Activated naive CD4-positive, alpha-beta T cell treated with Interleukin-2 at 50 U/mL for 16 hours (primary cell): ENCODE measurements at places on chromosomes 1 and 21.

- DNase-seq: no peak
These were observed 22.5 kb downstream of the EFCAB7 start for GRCh38 chr1:63545780-63546179.

DNA sequence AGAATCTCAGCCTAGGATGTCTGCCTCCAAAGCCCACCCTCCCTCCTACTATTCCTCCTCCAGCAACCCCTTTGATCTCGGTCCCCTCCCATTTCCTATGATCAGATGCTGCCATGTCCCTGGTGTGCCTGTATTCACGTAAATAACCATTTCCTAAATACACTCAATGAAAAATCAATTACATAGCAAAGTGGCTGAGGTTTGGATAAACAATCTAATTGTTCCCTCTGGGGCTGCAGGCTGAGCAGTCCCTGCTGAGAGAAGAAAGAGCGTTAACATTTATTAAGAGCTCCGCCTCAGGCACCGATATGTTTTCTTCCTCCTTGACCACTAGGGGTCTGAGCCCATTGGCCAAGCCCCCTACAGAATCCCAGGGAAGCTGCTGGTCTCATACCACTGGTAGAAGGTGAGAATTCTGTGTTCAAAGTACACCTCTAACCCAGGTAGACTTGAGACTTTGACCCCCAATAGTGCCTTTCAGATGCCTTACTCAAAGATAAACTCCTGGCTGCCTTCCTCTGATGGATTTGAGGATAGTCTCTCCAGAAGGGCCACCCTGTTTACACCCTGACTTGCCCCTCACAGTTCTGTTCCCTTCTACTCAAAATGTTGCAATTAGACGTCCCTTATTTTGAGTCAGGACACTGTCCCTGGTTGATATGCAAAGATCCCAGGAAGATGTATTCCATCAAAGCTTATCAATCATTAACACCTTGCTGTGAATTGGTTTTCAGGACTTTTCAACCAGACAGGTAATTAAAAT lies 33.9 kb upstream of the CAMK1G start:
- DNase-seq: no peak

- DNase-seq: no peak
These were observed 73.4 kb downstream of the NTMT2 start for GRCh38 chr1:170219163-170219562.

DNA sequence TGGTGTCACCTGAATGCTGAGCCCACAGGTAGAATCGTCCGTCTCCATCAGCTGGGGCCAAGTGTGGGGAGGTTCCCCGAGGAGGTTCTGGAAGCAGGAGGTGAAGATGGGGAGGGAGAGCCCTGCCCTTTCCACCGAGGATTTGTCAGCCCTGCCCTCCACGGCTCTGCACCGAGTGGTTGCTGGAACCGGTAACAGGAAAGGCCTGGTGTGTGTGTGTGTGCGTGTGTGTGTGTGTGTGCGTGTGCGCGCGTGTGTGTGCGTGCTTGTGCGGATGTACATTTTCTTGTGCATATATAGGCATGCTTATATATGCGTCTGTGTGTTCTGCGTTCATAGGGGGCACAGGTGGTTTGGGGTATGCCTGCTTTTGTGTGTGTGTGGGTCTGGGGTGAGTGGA lies 3.5 kb downstream of the NBL1 start:
- DNase-seq: no peak

DNA sequence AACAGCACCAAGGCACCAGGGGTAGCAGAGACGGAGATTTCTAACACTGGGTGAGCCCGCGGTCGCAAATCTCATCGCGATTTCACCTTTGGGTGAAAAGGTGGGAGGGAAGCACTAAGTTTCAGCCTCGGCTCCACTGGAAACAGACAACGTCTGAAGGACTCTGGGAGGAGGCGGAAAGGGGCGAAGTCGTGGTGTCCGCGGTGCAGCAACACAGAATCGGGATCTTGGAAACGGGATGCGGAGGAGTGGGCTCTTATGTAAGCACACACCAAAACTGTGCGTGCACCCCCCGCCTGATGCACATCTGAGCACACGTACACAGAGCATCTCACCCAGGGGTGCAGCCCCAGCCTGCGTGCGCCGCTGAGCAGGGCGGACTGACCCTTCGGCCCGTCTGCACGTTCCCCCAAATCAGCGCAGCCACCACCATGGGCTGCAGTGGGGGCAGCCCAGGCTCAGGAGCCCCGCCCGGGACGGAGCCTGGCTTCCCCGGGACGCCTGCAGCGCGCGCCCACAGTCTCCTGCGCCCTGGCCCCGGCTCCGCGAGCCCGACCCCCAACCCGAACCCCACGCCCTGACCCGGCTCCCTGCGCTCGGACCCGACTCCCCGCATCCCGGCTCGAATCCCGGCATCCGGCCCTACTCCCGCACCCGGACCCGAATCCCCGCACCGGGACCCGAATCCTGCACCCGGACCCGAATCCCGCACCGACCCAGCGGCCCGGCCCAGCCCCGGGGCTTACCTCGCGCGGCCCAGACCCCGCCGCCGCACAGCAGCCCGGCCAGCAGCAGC lies 670 bp downstream of the CLSTN1 start:
- peak; percentile 41 for DNase-seq

DNA sequence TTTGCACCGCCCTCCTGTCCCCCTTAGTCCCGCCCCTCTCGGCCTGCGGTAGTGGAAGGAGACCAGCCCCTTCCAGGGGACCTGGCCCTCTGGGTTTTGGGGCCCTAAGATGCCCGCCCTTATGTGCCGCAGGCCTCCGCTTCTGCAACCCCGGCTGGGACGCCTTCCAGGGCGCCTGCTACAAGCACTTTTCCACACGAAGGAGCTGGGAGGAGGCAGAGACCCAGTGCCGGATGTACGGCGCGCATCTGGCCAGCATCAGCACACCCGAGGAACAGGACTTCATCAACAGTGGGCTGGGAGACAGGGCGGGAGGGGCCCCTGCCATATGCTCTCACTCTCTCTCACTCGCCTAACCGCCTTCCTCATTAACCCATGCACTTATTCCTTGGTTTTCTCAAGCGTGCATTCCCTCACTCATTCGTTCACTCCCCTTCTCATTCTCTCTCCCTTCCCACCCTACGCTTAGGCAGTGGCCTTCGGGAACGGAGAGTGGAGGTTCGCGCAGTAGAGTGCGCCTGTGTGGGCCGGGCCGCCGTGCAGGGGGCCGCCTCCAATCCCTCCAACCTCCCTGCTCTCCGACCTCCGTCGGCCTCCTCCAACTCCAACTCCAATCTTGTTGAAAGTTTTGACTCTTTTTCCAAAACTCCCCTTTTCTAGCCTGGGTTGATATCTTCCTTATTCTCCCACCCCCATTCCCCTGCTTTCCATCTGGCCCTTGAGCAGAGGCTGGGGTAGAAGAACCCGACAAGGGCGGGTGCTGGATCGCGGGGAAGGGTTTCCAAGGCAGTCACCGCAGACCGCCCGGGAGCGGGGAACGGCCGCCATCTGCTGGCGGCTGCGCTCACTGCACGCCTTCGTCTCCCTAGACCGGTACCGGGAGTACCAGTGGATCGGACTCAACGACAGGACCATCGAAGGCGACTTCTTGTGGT lies 15.2 kb downstream of the BCAN start:
- DNase-seq: peak; percentile 79

GRCh38 chr1:203796236-203796605 lies 798 bp downstream of the ZBED6 start:
- DNase-seq: peak; percentile 34

DNA sequence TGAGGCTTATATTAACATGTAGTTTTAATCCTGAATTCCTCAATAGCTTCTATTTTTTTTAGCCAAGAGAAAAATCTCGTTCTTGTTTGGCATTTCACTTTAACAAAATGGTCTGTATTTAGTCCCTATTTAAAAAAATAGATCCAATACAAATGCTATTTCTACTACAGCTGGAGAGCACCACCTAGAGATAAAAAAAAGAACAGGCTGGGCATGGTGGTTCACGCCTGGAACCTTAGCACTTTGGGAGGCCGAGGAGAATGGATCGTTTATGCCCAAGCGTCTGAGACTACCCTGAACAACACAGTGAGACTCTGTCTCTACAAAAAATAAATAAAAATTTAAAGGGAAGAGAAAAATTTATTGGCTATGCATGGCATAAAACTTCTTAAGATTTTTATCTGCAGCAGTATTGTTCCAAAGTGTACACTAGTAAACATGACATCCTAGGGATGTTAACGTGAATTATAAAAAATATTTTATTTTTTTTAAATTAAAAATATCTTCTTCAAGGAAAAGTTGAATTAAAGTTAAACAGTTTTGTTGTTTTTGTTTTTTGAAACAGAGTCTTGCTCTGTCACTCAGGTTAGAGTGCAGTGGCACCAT lies 4.4 kb downstream of the ST7L start:
- no peak for DNase-seq

DNA sequence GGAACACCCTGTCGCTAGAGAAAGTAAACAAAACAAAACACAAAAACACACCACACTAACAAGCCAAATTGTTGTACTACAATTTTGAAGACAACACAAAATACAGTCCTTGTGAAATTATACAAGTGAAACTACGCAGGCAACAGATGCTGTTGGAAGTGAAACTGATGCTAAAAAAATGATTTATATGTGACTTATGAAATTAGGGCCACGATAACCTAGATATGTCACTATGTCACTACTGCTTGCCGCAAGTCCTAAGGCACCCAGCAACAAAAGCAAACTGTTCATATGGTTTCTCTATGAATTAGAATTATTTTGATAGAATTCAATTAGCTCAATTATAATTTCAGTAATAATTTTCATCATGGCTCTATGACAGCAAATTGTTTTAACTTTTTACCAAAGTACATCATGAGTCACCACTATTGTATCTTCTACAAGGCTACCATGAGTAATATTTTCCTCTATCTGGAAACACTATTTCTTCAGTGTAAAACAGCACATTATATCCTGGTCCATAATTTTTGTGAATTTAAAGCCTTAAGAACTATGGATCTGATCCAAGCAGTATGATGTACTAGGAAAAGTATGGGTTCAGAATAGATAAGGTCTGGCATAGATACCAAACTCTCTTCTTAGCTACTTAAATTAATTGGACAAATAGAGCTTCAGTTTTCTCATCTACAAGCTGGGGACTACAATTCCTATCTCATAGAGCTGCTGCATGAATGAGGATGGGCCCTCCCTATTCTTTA lies 216.3 kb downstream of the COL11A1 start:
- no peak for DNase-seq

GRCh38 chr1:203268901-203269653 lies 36.2 kb upstream of the BTG2 start:
- DNase-seq: no peak

DNA sequence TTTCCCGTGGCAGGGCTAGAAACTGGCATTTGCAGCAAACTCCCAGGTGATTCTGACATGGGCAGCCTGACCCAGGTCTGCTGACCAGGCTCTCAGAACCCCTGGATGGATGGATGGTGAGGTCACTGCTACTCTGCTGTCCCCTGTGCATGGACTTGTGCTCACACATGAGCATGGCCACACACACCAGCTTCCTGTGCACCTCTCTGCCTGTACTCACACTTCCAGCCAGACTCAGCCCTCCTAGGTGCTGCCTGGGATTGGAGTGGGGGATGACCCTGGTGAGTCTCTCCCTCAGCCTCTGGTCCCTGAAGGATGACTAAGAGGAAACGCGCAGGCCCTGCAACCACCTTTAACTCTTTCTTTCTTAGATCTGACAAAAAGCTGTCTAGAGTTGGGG lies 361.1 kb downstream of the HHAT start:
- no peak for DNase-seq

DNA sequence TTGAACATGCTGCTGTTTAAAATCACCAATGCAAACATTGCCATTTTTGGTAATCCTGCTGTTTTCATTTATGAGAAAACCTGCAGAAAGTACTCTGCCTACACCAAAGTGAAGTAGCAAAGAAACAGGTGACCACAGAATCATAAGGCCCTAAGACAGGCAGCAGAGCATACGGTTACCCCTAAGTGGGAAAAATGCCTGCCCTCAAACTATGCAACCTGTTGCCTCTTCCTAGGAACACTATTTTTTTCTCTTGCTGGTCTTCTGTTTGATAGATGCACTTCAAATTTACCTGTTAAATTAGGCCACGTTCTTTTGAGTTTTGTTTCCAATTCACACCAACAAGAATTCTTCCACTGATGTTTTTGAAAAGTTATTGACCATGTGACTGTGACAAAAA lies 89.5 kb upstream of the RAB4A start:
- no peak for DNase-seq

DNA sequence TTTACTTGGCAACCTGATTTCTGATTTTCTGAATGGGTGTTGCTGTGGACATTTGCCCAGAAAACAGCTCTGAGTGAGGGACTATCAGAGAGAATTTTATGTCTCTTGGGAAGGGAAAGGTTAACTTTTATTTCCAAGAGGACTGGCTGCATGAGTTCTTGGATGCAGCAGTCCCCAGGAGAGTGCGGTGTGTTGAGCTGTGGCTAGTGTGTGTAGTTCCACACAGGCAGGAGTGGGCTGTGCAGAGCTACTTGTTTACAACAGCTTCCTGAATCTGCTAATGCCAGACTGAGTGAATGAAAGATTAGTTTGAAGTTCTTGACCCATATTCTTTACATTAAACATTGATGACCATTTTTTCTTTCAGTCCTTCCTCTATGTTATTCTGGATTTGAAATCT lies 41.0 kb upstream of the APOBEC4 start:
- DNase-seq: no peak

DNA sequence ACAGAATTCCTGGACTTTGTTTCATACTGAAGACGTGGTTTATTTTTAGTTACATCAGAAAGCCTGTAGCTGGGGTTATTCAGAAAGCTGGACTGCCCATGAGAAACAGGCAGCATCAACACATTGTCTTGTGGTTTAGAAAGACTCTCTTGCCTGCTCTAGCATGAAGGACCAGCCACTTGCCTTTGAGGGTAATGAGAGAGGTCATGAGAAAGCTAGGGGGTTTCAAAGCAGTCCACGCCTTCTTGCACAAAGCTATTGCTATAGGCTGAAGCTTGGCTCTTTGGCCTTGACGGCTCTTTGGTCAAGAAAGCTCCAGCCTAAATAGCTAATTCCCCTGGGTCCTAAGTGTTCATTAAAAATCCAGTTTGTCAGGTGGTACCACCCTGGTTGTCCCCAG lies 208.1 kb downstream of the PRDM2 start:
- DNase-seq: no peak

- DNase-seq: no peak
These were observed 44.6 kb downstream of the HMGB4 start for GRCh38 chr1:33908324-33908956.

- no peak for DNase-seq
These were observed 171.5 kb downstream of the LRRC7 start for GRCh38 chr1:69739251-69739605.

DNA sequence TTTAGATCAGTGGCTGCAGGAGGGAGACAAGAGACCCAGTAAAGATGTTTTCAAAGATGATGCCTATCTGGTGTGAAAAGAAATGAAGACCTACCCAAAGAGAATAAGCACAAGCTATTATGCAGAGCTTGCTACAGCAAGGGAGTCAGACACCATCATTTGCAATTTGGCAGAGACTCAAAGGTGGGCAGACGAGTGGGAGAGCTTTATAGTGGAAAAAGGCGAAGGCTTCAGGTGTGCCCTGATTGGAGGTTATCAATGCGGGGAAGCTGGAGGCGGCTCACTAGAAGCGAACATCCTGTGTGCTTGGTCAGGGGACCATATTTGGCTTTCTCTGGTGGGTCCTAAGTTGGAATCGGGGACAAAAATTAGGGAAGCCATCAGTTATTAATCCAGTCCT lies 183.8 kb downstream of the DISC1 start:
- no peak for DNase-seq

GRCh38 chr1:154999571-155000410 lies 2.8 kb upstream of the ZBTB7B start:
- DNase-seq: peak; percentile 72

- peak; percentile 62 for DNase-seq
These were observed 144.2 kb upstream of the KRTAP19-8 start for GRCh38 chr21:31182231-31183140.
